ENCODE measurements at places on chromosomes 16 and 17.

- DNase-seq: no peak
These were observed at the start of gene MT1M for GRCh38 chr16:56632156-56632847. Gene MT1M, plus strand, starts transcription at chr16:56632659. Its CDS starts 73 bp downstream, at chr16:56632732.

DNA sequence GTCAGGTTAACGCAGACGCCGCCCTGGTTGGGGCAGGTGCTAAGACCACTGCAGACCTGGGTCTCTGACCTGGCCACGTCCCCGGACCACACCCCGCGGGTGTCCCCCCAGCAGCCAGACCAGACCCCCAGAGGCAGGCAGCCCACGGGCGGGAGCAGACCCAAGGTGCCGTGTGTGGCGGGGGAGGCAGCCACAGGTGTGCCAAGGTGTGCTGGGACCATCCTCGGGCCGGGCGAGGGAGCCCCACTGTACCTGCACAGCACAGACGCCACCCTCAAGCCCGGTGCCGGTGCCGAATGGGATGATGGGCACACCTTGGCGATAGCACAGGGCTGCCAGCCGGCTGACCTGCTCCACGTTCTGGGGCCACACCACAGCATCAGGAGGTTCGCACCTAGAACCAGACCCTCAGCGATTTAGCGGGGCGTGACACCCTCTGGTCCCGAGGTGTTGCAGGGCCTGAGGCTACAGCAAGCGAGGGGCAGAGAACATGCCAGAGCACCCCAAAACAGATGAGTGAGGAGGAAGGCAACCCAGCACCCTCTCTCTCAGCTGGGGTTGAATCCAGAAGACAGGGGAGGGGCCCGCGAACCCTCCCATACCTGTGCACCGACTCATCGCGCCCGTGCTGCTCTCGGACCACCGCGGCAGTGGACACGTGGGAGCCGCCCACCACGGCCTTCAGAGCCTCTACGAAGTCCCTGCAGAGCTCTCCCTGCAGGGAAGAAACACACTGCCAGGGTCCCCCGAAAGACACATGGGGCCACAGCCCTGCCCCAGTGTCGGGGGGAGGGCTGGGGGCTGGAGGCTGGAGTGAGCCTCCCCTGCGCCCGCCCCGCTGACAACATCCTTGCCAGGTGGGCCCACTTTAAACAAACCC lies 1.4 kb downstream of the LDHD start:
- DNase-seq: no peak

DNA sequence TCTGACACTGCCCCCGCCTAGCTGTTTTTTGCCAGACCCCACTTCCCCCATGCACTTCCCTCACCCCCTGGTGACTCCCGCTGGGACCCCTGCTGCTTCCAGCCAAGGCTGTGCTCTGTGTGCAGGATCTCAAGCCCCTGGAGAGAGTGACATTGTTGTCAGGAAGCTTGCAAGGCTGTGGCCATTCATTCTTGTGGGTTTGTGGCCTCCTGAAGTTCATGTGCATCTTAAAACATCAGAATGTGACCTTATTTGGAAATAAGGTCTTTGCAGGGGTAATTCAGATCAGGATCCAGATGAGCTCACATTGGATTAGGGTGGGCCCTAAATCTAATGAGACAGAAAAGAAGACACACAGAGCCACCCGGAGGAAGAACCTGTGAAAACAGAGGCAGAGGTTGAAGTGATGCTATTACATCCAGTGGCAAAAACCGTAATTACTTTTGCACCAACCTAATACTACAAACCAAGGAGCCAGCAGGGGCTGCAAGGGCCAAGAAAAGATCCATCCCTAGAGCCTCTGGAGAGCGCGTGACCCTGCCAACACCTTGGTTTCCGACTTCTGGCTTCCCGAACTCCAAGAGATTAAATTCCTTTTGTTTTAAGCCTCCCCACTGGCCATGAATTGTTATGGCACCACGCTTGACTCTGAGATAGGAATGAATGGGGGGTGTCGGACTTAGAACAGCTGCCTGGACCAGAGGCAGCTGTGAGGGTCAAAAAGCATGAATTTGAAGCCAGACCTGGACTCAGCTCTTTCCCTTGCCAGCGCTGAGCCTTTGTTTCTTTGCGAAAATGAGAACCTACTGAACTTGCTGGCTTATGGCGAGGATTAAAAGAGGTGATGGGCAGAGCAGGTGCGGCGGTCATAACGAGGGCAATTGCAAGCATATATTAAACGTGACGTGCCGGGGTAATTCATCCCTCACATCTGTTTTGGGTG lies 75.5 kb downstream of the BMERB1 start:
- no peak for DNase-seq

DNA sequence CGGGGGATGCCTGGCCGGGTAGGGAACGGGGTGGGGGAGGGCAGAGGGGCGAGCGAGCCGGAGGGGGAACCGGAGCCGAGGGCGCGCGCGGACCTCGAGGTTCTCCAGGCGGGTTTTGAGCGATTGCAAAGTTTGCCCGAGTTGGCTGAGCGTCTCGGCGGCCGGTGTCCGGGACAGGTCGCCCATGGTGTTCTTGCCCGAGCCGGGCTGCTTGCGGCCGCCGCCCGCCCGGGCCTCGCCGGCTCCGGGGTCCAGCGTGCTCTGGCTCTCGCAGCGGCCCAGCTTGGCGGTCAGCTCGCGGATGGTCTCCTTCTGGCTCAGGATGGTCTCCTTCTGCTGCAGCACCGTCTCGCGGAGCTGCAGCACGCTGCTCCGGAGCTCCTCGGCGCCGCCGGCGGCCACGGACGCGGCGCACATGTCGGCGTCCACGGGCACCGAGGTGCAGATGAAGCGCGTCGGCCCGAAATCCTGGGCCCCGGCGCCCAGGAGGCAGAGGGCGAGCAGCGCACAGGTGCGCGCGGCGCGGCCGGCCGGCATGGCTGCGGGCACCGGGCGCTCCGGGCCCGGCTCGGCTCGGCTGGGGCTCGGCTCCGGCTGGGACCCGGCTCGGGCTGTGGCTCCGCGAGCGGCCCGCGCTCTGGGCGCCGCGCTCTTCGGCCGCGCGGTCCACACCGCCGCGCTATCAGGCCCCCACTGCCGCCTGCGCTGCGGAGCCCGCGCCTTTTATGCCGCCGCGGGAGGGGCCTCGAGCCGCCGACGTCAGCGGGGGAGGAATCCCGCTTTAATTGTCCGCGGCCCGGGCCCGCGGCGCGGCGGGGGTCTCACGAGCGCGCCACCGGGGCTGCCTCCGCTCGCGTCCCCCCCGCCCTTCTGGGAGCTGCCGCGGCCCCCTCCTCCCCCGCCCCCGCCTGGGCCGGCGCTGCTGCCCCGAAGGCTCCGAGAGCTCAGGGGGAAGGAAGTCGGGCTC lies at the start of gene NPTX1:
TSS of gene NPTX1 (minus strand) at position 698 of the 967 bp plus-strand sequence. CDS start at position 537, 161 bp downstream.
- no peak for DNase-seq

DNA sequence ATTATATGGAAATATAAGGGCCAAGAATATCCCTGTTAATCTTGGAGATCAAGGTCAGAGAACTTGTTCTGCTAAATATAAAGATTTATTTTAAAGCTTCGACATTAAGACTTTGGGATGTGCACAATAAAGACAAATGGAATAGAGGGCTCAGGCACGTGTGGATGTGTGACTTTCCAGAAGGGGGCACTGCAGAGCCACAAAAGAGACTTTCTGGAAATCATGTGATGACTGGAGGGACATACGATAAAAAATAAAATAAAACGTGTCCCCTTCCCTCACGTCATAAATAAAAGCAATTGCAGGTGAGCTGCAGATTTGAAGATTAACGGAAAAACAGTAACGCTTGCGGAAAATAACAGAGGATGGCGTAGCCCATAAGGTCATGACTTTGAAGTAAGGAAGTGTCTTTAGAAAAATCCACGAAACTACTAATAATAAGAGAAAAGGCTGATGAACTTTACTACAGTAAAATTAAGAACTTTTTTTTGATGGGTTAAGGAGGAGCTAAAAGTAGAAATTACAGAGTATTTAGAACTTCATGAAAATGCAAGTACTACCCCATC lies 9.4 kb upstream of the ENGASE start:
- peak; percentile 66 for DNase-seq

DNA sequence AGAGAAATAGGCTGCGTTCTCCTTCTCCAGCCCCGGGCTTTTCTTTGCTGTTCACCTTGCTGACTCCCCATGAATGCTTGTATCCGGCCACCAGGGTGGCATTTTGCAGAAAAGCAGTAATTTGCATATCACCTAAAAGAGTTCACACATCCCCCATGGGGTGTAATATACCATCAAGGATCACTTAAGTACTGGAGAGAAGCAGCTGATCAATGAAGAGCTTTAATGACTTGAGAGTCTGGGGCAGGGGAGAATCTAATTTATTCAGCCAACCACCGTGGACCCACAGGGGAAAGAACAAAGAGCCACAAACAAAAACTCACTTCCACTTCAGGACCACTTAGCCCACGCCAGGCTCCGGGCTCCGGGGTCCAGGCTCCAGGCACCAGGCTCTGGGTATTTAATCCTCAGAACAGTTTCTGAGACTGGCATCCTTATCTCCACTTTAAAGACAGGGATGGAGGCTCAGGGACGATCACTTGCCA lies 33.9 kb upstream of the SEC14L1 start:
- no peak for DNase-seq

DNA sequence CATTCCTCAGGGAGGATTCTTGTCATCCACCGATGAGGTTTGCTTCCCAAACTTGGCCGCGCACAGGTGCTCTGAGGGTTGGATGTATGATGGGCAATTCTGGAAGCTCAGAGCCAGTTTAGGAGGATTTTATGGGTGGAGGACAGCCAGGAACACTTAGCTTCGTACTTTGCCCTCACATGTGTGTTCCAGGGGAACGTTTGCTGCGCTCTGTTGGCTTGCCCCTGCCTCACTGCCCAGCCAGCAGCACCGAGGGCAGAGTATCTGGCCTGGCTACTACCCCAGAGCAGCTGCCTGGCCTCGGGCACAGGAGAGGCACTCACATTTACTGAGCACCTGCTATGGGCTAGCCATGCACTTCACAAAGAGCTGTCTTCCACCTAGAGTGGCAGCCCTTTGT lies 14.1 kb downstream of the SEZ6 start:
- DNase-seq: no peak

GRCh38 chr16:67304020-67304419 lies 22.5 kb downstream of the KCTD19 start:
- DNase-seq: no peak

DNA sequence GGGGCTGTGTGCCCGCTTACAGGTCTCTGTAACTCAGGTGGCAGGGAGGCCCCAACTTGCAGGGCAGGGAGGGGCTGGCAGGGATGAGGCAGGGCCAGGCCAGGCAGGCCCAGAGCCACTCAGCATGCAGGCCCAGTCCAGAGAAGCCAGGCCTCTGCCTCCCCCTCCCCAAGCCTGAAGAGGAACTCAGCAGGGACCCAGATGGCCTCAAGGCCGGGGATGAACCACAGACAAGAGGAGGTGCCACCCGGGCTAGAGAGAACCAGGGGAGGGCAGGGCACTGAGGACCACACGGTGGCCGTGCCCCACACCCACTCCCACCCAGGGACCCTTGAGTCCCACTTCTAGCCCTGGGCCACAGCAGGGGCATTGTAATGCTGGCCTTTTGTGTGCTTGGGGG lies 29.8 kb upstream of the EIF1 start:
- DNase-seq: no peak
